ENCODE measurements at places on chromosomes 6 and 20. TPM values are rescaled to one million over a fixed set of nuclear protein-coding genes. Genes with fewer than 3 reads are reported as not detected.
A peak's percentile ranks its signal among the peaks of the same experiment; 100 is the strongest.

GRCh38 chr20:58891718-58892140 is 39.2 kb downstream of the GNAS start:
- DNase-seq: peak; percentile 37

DNA sequence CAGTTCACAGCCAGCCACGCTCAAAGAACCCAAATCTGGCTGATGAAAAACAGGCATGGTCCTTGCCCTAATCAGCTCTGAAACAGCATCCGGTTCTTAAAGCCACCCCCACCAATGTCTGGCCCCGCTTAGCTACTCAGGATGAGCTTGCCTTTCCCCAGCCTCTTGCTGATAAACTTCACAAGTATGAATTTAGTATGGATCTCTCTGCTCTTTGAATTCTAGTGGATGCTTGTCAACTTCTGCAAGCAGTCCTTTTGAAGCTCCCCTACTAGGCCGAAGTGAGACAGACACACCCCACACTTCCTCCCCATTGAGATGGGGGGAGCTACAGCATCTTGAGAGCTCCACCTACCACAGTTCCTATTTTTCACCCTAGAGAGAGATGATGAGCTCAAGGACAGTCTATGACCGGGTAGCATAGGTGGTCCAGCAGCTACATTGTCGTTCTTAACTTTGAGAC is 36.7 kb downstream of the EBF4 start:
- no peak for DNase-seq

Gene CDKN1A
- polyA plus RNA-seq: 118 TPM

Gene GRM4
- not detected for polyA plus RNA-seq

GRCh38 chr6:98747273-98747672 is 87.1 kb upstream of the POU3F2 start:
- no peak for DNase-seq

All from stomach (tissue), 19 donors.